ENCODE measurements at places on chromosomes 16 and 17. TPM values are rescaled to one million over a fixed set of nuclear protein-coding genes. Genes with fewer than 3 reads are reported as not detected.
A peak's percentile ranks its signal among the peaks of the same experiment; 100 is the strongest.

GRCh38 chr17:37824534-37825485 is 80.0 kb upstream of the HNF1B start:
- no peak for DNase-seq

GRCh38 chr16:16861546-16861945 is 482.6 kb downstream of the NPIPA7 start:
- no peak for DNase-seq

- DNase-seq = no peak
Measured at GRCh38 chr16:66352304-66352703, 14.2 kb upstream of the CDH5 start.

- no peak for DNase-seq
Measured at GRCh38 chr16:22317001-22317530, 19.9 kb downstream of the POLR3E start.

DNA sequence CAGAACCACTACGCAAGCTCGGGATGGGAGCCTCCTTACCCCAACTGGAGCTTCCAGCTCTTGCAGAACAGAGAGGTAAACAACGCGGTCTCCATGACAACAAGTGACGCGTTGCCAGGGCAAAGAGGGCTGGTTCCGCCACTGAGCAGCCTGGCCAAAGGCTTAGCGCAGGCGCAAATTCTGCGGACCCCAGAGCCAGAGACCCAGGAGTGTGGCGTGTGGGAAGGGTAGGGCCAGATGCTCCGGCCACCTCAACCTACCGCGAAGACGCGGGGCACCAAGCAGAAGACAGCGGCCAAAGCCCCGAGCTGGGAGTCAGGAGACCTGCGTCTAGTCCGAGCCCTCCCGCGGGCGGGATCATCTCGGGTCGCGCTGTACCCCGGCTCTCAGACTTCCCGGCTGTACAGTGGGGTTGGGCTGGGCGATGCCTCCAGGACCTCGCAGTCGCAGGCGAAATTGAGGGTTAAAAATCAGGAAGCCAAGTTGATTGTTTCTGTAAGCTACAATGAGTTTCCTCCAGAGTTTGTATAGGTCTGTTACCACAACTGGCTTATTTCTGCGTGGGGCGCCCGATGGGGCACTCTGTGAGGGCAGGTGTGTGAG is at the start of gene TEKT1:
Gene TEKT1 (minus strand): TSS at position 69 of the 603 bp plus-strand sequence. CDS start 1,353 bp downstream, outside the sequence.
- peak; percentile 76 for DNase-seq

DNA sequence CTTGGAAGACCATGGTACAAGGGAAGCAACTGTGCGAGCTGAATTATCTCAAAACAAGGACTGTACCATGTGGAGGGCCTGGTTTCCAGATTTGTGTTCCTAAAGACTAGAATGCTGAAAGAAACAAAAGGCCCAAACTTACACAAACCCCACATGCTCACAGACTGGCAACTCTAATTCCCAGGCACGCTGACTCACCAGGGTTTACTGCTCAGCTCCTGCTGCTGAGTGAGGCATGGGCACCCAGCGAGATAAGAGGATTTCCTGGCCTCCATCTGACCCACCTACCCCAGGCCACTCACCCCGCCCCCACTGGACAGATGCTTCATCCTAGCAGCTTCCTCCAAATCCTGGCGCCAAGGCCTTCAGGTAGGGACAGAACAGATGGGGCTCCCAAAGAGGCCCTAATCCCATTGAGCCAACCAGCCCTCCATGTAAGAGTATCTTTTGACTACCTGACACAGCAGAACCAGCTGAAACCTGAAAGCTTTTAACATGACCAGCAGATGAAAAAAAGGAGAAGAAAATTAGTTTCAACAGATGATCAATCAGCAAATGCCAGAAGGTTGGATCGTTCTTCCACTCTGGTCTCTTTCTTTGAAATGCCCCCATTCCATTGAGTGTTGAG is 33.9 kb downstream of the DCUN1D3 start:
- peak; percentile 58 for DNase-seq

GRCh38 chr17:42537826-42538451 is 1.9 kb downstream of the NAGLU start:
- DNase-seq = peak; percentile 49

DNA sequence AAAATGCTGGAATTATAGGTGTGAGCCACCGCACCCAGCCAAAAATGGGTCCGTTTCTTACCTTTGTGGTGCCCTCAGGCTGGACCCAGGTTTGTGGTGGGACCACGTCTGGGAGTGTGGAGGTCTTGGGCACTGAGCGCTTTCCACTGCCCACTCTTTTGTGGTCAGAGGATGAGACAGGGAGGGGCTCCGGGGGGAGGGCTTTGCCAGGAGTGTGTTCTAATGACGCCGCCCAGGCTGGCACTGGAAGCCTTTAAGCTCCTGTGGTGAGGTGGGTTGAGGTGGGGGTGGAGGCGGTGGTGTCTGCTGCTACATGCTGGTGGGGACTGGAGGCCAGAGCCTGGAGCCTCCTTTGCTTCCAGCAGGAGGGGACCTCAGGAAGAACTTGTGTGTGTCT is 12.8 kb upstream of the ADCY7 start:
- DNase-seq = peak; percentile 41

- DNase-seq = no peak
Measured at GRCh38 chr17:8451933-8452614, 16.4 kb downstream of the NDEL1 start.

- DNase-seq = no peak
Measured at GRCh38 chr16:27805828-27806351, 255.9 kb downstream of the KATNIP start.

GRCh38 chr17:65604070-65604469 is 42.6 kb upstream of the AXIN2 start:
- no peak for DNase-seq

DNA sequence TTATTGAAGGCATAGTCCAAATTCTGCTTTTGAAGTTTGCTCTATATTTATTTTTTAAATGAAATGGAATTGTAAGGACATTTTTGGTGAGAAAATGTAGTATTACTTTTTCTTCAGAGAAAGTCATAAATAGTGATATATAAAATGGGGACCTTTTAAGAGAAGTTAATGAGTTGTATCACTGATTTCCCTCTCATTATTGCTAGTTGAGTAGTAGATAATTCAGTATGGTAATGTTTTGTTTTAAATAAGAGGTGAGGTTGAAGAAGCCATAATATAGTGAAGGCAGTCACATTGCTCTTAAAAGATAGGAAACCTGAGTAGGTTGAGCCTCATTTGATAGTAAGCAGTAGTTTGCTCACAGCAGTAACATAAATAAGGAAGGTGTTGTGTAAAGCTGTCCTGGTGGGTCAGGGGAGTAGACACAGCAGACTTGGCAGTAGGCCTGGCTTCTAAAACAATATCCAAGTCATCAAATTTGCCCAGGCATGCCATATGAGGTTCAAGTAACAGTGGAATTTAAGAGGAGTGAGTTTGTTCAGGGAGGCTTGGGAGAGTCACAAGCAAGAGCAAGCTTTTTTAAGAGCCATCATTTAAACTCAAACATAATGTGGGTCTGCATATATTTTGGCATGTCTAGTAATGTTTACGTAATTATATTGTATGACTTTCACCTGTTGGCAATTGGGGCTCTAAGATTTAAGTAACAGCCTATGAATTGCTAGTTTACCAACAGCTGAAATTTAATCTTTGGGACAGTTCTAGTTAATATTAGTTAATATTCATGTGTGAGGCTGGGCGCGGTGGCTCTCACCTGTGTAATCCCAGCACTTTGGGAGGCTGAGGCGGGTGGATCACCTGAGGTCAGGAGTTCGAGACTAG is 6.5 kb downstream of the NFATC3 start:
- DNase-seq = no peak

DNA sequence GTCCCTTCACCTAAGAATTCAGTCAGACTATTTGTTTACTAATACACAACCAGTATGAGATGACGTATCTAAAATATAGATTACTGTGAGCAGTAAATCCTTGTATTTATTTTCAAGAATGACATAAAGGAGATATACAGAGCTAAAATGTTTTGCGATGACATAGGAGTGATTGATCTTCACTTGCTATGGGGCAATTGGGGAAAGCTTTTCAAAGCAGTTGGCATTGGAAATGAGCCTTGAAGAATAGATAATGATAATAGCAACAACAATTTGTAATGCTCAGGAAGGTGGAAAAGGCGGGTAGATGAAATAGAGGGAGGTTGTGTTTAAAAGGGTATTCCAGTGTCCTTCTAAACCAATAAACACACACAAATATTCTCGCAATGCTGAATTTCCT is 623.7 kb downstream of the CDH8 start:
- no peak for DNase-seq

GRCh38 chr17:1557355-1558095 is 5.1 kb downstream of the PITPNA start:
- DNase-seq = no peak

DNA sequence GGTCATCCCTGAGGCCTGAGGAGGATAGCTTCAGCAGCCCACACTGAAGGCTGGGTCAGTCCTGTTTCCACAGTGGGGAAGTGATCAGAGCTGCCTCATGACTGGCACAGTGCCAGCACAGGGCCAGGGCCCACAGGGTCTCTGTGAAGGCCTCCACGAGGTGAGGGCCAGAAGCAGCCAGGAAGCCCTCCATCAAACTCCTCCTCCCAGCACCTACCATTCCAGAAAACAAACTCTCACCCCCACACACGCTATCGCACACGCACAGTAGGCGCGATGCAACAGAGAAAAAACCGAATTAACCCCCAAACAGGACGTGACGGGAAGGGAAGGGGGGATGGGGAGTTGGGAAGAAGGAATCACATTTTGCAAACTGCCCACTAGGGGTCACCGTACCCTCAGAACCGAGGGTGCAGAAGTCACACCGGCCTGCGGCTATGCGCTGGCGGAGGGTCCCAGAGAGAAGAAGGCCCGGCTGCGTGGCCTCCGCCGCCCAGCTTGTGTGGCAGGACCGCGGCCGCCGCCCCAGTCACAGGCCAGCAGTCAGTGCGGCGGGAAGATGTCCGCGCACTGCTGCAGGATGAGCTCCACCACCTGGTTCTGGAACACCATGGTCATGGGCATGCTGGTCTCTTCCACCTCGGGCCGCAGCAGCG is 37.6 kb downstream of the ARHGAP27 start:
- DNase-seq = peak; percentile 67

- DNase-seq = no peak
Measured at GRCh38 chr17:72997559-72997958, 94.9 kb downstream of the SLC39A11 start.

GRCh38 chr17:38825762-38826247 is 684 bp upstream of the CWC25 start:
- no peak for DNase-seq

GRCh38 chr16:81815429-81815766 is 36.3 kb downstream of the PLCG2 start:
- no peak for DNase-seq

DNA sequence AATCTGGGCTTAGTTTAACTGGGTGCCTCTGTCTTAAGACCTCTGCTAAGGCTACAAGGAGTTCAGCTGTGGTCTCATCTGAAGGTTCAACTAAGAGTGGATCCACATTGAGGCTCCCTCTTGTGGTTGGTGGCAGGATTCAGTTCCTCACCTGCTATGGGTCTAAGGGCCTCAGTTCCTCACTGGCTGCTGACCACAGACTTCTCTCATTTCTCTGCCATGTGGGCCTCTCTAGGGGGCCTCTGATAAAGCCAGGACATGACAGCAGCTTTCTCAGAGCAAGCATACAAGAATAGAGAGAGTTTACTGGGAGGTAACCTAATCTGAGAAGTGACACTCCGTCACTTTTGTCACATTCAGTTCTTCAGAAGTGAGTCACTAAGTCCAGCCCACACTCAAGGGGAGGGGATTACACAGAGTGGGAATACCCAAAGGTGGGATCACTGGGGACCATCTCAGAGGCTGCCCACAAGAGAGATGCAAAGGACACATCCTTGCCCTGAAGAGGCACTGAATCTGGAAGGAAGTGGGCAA is 19.2 kb upstream of the ABAT start:
- DNase-seq = no peak

- peak; percentile 45 for DNase-seq
Measured at GRCh38 chr17:329784-330420, 22.7 kb downstream of the RPH3AL start.

DNA sequence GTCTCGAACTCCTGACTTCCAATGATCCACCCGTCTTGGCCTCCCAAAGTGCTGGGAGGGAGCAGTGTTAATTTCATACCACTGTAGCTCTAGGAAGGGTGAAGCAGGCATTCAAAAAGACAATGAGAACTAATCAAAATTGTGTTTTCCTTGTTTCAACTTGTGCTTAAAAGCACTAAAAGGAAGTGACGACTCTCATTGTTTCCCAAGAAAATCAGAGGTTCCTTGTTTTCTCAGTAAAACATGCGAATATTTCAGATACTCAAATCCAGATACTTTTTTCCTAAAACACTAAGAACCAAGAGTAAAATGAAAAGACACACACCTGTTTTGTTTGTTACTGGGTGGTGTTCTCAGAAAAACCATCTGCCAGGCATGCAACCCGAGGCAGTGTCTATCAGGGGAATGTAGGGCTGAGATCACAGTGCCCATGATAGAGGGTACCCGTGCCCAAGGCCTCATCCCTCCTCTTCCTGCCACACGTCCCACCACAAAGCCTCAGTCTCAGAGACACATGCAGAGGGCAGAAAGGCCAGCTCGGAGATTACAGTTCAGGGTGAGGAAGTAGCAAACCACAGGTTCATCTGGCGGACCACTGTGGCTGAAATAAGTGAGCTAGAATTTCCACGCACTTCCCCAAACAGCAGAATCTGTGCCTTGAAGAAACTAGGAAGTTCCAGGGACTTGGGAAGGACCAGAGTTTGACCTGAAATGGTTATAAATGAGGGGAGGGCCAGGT is 33.7 kb downstream of the GINS3 start:
- DNase-seq = no peak

- DNase-seq = no peak
Measured at GRCh38 chr16:46801428-46802049, 29.4 kb downstream of the C16orf87 start.

TBX6 gene
- total RNA-seq = 0.44 TPM

ST6GALNAC1 gene
- total RNA-seq = 3.6 TPM

DPEP3 gene
- total RNA-seq = not detected

PRCD gene
- 0.44 TPM for total RNA-seq

PTX4 gene
- total RNA-seq = 0.26 TPM

MYH2 gene
- 1,903 TPM for total RNA-seq

TBC1D3E gene
- not detected for total RNA-seq

CCT6B gene
- total RNA-seq = 2.4 TPM

TBC1D3B gene
- 1.3 TPM for total RNA-seq

SPECC1 gene
- total RNA-seq = 10.9 TPM

CACNA1H gene
- 2.0 TPM for total RNA-seq

NPW gene
- total RNA-seq = not detected
